Psoas muscle (tissue), 8 donors: ENCODE measurements at places on chromosomes 7 and 10. TPM values are rescaled to one million over a fixed set of nuclear protein-coding genes. Genes with fewer than 3 reads are reported as not detected.

DNA sequence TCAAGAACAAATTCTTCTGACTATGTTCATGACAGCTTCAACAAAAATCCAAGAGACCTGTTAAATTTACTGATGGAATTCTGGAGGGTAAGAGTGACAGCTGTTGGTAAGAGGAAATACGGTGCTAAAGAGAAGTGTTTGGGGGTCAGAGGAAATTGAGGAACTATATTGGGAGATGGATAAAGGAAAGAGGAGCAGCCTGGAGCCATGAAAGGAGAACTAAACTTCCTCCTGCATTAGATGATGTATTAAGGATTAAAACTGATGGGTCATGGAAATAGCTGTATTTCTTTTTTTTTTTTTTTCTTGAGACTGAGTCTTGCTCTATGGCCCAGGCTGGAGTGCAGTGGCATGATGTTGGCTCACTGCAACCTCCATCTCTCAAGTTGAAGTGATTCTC is 95.3 kb downstream of the HERPUD2 start:
- H3K4me3 ChIP-seq: no peak overlapping the region
- H3K4me1 ChIP-seq: no peaks in the 10 kb centered on the region
- no peak for DNase-seq
- H3K27me3 ChIP-seq: no peaks in the 10 kb centered on the region

- DNase-seq: peak; percentile 97
- H3K36me3 ChIP-seq: no peaks in the 10 kb centered on the region
- no peaks in the 10 kb centered on the region for H3K27me3 ChIP-seq
- peaks cover 13% of the 10 kb centered on the region for H3K4me1 ChIP-seq
- peak overlapping the region; percentile 79 for H3K4me3 ChIP-seq
- H3K27ac ChIP-seq: peak overlapping the region; percentile 95
Observed at GRCh38 chr10:63629363-63630084, 108.3 kb downstream of the REEP3 start.

GRCh38 chr7:43004082-43004481 is 71.9 kb downstream of the MRPL32 start:
- H3K4me3 ChIP-seq: no peak overlapping the region
- no peak for DNase-seq
- H3K27ac ChIP-seq: no peak overlapping the region
- H3K36me3 ChIP-seq: no peaks in the 10 kb centered on the region

DNA sequence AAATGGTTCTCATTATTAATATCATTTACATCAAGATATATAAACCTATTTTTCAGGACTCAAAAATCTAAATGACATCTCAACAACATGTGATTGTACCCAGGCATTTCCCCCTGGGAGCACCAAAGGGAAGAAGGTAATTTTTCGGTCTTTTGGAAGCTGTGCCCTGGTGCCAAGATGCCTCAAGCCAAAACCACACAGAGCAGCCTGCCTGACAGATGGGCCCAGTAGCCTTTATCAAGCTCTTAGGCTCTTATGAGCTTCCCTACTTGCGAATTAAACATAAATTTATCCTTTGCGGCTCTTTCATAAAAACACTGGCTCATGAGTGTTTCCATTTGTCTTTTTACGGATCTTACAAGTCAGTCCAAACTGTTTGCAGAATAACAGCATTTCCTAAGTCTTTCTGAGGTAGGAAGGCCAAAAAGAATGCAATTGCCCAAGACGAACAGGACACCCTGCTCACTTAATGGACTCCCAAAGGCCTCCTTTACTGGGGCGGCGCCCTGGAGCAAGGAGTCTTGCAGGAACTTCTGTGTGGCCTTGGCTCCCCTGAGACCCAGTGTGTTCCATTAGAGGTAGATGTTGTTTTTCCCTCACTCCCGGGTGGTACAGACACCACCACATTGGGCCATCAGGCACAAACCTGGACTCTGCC is 4.1 kb upstream of the RASSF4 start:
- DNase-seq: peak; percentile 78
- H3K4me1 ChIP-seq: peaks cover 17% of the 10 kb centered on the region
- H3K27me3 ChIP-seq: no peaks in the 10 kb centered on the region
- H3K27ac ChIP-seq: no peak overlapping the region
- no peak overlapping the region for H3K4me3 ChIP-seq
- H3K36me3 ChIP-seq: peaks cover 24% of the 10 kb centered on the region

DNA sequence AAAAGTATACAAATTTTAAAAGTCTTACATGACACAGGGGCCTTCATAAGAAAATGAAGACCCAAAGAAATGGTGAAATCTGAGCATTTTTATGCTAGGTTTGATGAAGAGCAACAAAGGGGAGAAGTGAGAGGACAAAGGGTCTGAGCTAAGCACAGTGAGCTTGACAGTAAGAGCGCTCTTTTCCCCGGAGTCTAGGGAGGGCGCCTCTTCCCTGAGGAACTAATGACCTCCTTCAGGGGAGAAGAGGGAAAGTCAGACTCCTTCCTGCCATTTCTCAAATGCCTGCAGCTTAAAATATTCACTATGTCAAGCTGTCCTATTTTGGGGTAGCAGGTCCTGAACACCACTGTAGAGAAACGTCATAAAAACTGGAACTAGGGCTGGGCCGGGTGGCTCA is 18.1 kb upstream of the PAXIP1 start:
- no peak overlapping the region for H3K4me3 ChIP-seq
- H3K4me1 ChIP-seq: no peaks in the 10 kb centered on the region
- no peaks in the 10 kb centered on the region for H3K27me3 ChIP-seq
- no peaks in the 10 kb centered on the region for H3K36me3 ChIP-seq
- no peak for DNase-seq

DNA sequence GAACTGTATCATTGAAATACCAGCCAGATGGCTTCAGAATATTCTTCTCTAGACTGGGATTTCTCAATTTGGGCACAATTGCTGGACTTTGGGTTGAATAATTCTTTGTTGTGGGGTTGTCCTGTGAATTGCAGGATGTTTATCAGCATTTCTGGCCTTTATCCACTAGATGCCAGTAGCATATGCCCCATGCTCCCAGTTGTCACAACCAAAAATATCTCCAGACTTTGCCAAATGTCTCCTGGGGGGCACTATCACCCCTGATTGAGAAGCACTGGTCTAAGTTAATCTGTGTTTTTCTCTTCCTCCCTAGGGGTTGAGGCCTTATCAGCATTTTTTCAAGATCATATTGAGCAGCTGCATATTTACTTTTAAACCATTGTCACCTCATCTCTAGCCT is 204.9 kb upstream of the SP8 start:
- H3K36me3 ChIP-seq: no peaks in the 10 kb centered on the region
- H3K27me3 ChIP-seq: no peaks in the 10 kb centered on the region
- H3K27ac ChIP-seq: no peak overlapping the region
- H3K4me3 ChIP-seq: no peak overlapping the region
- no peak for DNase-seq

DNA sequence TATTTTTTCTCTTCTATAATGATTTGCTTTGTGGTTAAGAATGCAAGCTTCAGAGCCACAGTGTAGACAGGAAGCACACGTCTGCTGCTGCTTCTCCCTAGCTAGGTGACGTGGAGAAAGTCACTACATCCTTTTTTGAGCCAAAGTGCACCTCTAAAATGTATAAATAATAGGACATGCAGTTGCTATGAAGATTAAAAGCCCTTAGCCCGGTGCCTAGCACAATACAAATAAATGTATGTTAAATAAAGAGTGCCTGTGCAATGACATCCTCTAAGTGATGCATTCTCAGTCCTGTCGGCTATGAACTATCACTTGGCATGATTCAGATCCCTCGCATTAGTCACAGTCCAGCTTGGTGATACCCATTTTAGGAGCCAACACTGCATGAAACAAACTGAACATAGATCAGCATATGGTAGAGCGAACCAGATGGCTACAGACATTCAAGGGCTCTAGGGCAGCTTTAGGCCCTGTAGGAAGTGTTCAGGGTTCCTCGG is 4.8 kb upstream of the TRDMT1 start:
- no peaks in the 10 kb centered on the region for H3K36me3 ChIP-seq
- H3K27ac ChIP-seq: no peak overlapping the region
- no peak overlapping the region for H3K4me3 ChIP-seq
- H3K4me1 ChIP-seq: no peaks in the 10 kb centered on the region
- DNase-seq: no peak

GRCh38 chr10:128926711-128927110 is 540.3 kb upstream of the MGMT start:
- H3K4me1 ChIP-seq: no peaks in the 10 kb centered on the region
- peak; percentile 34 for DNase-seq
- no peaks in the 10 kb centered on the region for H3K36me3 ChIP-seq
- no peaks in the 10 kb centered on the region for H3K27me3 ChIP-seq
- no peak overlapping the region for H3K4me3 ChIP-seq

DNA sequence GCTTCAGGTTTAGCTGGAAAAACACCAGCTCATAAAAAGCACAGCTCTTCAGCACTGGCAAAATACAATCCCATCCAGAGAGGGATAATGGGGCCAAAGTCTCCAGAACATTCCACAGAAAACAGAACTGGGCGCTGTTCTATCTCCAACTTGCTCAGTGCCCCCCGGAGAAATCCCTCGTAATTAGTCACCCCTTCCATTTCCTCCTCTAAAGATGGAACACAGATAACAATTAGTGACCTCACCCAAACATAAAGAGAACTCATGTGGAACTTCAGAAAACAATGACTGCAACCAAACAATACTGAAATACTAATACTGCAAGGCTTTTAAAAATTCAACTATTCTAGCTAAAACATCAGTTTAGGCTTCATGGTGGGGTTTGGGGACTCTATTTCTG is 46.3 kb downstream of the KIAA1549 start:
- H3K4me1 ChIP-seq: peaks cover 8% of the 10 kb centered on the region
- no peak overlapping the region for H3K4me3 ChIP-seq
- no peaks in the 10 kb centered on the region for H3K36me3 ChIP-seq
- no peaks in the 10 kb centered on the region for H3K27me3 ChIP-seq
- DNase-seq: no peak

GRCh38 chr10:96978621-96979154 is 146.6 kb downstream of the LCOR start:
- H3K27ac ChIP-seq: no peak overlapping the region
- DNase-seq: no peak
- H3K36me3 ChIP-seq: peaks cover 17% of the 10 kb centered on the region

PIK3CG gene
- 1.6 TPM for total RNA-seq
